ENCODE measurements at places on chromosomes 3 and 15.

GRCh38 chr15:77412972-77413698 is 6.8 kb downstream of the PEAK1 start:
- DNase-seq = no peak

- no peak for DNase-seq
Observed at GRCh38 chr3:195286115-195286872, 15.3 kb upstream of the XXYLT1 start.

- DNase-seq = no peak
Observed at GRCh38 chr3:160648701-160649100, 28.3 kb upstream of the ARL14 start.

- no peak for DNase-seq
Observed at GRCh38 chr15:78689626-78690025, 48.6 kb upstream of the CHRNB4 start.

DNA sequence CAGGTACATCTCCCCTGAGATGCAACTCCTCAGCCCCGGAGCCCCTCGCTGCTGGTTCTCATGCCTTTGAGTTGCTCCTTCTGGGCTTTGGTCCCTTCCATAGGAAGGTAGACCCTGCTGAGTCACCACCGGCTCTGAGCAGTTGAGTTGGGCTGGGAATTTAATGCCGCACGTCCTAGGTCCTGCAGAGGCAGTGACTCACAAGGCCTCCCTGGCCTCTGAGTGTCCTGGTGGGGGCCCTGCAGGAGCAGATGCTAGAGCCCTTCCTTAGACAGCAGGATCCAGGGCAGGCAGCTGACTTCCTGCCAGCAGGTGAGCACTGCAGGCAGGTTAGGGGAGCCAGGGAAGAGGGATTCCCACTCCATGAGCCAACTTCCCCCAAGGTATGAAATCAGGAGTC is 5.5 kb upstream of the NTRK3 start:
- DNase-seq = no peak

- DNase-seq = no peak
Observed at GRCh38 chr3:11799791-11800190, 46.9 kb downstream of the TAMM41 start.

- DNase-seq = no peak
Observed at GRCh38 chr15:80885016-80885579, 104.5 kb downstream of the MESD start.

DNA sequence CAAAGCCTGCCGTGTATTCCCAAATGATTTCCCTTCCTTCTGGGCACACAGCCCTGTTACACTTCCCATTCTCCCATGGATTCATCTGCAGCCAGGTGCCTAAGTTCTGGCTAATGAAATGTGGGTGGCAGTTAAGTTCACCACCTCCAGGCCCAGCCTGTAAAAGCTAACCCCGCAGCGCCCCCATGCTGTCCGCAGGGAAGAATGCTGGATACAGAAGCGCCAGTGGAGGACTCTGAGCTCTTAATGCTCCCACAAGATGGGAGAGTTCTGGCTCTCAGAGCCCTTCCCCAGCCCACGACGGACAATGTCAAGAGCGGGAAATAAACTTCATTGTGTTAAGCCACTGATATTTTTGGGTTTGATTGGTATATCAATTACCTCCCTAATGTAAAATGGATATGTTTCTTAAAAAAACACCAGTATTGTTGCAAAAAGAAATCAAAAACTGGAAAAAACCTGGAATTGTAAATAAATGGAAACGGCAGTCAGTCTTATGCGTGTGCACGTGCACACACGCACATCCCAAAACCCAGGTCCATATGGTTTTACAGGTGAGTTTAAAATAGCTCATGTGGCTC is 37.7 kb upstream of the FGD5 start:
- DNase-seq = peak; percentile 50

GRCh38 chr3:188510366-188510765 is 356.4 kb downstream of the LPP start:
- DNase-seq = no peak

DNA sequence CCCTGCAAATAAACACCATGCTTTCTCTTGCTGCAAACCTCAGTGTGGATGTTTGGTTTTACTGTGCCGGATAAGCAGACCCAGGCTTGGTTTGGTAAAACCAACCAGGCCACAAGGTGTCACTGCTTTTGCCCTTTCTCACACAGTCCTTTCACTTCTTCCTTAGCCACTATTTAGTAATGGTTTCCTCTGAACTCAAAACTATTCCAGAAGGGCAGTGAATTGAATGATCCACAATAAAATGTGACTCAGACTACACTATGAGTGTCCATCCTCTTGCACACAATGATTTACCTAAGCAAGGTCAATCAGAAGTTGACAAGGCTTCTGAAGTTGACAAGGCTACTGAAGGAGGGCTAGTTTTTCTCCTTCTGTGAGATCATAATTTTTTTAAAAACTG is 552.4 kb upstream of the CCDC54 start:
- peak; percentile 89 for DNase-seq

- DNase-seq = no peak
Observed at GRCh38 chr3:114454551-114455251, 160.9 kb downstream of the TIGIT start.

DNA sequence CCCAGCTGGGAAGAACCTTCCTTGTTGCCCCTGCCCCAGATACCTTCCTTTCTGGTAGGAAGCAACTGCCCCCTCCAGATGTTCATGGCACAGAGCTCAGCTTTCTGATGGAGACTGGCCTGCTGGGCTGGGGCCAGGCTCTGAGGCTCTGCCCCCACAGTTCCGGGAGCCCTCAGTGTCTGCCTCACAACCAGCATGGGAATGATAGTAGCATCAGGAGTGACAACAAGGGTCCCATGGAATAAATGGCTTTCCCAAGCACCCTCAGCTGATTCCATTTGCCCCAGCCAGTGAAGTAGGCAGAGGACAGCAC is 65.6 kb upstream of the IQSEC1 start:
- no peak for DNase-seq

DNA sequence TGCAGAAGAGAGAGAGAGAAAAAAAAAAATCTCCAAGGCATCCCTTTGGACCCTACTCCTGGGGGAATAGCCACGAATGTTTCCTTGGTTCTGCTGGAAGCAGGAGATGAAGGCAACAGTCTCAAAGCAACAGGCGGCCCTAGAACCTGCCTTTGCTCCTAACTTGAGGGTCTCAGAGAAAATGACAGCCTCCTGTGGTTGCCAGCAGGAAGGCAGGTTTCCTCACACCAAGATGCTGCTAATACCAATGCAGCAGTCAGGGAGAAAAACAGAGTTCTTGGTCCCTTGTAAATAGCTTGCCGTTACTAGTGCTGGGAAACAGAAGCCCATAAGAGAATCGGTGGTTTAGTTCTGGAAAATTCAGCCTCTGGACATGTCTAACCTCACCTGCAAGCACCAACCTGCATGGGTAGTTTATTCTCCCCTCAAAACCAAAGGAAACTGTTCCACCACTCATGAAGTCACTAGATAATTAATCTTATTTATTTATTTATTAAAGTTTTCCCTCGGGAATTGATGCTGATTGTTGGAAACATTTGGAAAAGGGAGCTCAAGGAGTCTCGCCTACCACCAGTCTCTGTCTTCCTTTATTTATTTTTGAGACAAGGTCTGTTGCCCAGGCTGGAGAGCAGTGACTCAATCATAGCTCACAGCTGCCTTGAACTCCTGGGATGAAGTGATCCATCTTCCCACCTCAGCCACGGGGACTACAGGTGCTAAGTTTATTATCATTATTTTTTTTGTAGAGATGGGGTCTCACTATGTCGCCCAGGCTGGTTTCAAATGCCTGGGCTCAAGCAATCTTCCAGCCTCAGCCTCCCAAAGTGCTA is 883 bp upstream of the FRMD4B start:
- no peak for DNase-seq

DNA sequence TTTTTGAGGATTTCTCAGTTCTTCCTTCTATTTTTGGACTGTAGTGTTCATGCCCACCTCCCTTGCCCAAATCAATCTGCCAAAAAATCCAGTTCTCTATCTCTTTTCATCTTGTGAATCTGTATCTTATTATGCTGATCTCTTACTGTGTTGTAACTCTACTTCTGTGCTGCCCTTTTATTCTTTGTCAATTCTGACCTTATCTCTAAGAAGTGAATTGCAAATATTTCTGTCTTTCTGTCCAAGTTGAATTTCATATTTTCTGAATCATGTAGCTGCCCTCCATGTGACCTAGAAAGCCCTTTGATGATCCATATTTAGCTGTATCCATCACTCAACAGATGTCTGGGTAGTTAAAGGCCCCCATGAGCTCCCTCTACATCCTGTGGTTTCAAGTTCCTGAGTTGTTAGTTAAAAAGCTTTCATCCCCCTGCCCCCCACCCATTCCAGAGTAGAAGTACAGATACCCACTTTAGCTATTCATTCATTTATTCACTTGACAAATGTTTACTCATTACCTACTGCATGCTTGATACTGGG is 33.6 kb upstream of the ETV5 start:
- peak; percentile 88 for DNase-seq

GRCh38 chr3:59310736-59311135 is 260.9 kb upstream of the CFAP20DC start:
- no peak for DNase-seq

- DNase-seq = no peak
Observed at GRCh38 chr3:2098398-2099027, at the start of gene CNTN4. TSS of gene CNTN4 (plus strand) at chr3:2098866.

GRCh38 chr15:99070208-99070607 is 34.7 kb upstream of the SYNM start:
- DNase-seq = no peak

- no peak for DNase-seq
Observed at GRCh38 chr3:127660621-127661251, 12.0 kb upstream of the ABTB1 start.

DNA sequence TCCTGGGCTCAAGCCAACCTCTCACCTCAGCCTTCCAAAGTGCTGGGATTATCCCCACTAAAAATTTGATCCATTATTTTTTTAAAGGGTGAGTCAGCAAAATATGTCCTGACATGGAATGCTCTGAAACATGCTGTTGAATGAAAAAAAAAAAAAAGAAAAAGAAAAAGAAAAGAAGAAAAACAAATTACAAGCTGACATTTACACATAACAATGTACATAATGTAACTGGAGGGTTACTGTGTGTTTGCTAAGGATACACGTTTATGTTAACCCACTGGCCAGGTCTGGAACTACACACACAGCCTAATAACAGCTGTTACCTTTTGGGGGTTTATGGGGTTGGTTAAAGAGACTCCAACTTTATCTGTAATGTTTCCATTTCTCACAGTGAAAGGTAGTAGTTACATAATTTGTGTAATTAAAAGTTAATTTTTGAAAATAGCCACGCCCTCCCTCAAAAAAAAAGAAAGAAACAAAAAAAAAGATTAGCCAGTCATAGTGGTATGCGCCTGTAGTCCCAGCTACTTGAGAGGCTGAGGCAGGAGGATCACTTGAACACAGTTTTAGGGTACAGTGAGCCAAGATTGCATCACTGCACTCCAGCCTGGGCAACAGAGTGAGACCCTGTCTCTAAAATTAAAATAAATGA is 3.1 kb upstream of the MESP2 start:
- DNase-seq = peak; percentile 22

DNA sequence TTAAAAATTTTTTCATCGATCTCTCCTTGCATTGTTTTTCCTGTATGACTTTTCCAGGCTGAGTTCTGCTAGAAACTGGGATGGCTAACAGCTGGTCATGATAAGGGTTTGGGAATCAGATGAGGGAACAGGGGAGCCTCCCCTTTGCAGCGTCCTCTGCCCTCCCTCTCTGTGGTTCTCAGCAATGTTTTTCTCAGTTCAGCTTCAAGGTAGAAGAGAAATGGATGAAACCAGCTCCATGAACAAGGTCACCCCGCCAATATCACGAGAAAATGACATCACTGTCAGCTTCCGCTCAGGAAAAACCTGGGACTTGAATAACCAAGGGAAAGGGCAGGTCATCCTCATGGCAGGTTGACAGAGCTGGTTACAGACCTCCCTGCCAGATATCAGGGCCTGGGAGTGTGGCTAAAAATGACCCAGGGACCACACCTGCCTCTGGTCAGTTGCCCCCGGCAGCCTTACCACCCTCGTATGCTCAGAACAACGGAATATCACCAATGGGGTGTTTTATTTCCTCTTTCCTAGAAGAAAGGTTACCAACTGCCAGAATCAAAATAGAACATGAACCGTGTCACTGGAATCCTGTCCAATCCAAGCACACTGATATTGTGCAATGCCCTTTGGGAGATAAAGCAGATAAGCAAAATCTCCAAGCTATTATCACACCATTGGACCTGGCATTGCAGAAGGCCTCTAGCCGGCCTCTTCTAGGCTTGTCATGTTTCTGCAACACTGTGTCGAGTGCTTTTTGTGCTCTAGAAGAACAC is 26.1 kb downstream of the LSM3 start:
- no peak for DNase-seq

GRCh38 chr3:171804618-171805389 is 5.5 kb downstream of the PLD1 start:
- no peak for DNase-seq

DNA sequence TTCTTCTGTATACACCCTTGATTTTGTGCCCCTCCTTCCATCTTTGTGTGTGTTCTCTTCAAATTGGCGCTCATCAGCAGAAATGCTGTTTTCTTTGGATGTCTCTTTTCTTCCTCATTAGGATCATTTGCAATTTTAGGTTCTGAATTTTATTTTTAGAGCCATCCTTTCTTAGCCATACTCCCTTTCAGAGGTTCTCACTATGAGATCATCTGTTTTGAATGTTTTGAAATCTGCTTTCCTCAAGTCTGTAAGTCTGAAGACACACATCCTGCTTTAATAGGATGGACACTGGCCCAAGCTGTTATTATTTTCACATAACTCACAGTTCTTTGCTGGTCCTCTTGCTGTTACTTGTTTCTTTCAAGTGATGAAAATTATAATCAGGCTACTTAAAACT is 124.8 kb downstream of the BDH1 start:
- no peak for DNase-seq

GRCh38 chr15:67109141-67110034 is 44.0 kb downstream of the SMAD3 start:
- no peak for DNase-seq

DNA sequence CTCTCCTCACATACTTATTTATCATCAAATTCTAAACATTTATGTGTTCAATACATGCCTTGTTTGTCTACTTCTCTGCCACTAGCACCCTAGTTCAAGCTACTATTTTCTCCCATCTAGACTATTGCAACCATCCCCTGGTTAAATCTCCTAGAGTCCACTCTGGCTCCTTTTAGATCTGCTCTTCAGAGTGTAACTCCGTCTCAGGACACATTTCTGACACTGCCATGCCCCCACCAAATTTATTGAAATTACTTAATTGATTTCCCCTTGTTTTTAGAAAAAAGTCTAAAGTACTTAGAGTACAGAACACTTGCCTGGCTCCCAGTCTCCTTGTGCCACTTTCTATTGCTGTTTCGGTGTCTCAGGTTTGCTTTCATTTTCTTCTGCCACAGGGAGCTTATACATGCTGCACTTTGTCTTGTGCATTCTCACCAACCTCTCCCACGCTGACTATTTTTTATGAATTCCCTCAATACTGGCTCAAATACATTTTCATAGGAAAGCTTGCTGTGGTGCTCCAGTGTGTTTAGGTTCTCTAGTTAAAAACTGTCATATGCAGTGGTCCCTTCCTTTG is 792.3 kb downstream of the DIPK2A start:
- no peak for DNase-seq

- DNase-seq = no peak
Observed at GRCh38 chr3:50164984-50165909, 10.1 kb downstream of the SEMA3F start.

All from Jurkat, Clone E6-1 (cell line).